Foreskin melanocyte (primary cell): ENCODE measurements at places on chromosomes 13 and 19.
A peak's percentile ranks its signal among the peaks of the same experiment; 100 is the strongest.

GRCh38 chr13:89822467-89822866 lies 1525.0 kb upstream of the MIR17HG start:
- DNase-seq: no peak

- no peak for DNase-seq
These were observed 8.1 kb downstream of the ERCC2 start for GRCh38 chr19:45362291-45362690.

GRCh38 chr19:14361824-14362223 lies 19.4 kb upstream of the ADGRE5 start:
- DNase-seq: no peak

DNA sequence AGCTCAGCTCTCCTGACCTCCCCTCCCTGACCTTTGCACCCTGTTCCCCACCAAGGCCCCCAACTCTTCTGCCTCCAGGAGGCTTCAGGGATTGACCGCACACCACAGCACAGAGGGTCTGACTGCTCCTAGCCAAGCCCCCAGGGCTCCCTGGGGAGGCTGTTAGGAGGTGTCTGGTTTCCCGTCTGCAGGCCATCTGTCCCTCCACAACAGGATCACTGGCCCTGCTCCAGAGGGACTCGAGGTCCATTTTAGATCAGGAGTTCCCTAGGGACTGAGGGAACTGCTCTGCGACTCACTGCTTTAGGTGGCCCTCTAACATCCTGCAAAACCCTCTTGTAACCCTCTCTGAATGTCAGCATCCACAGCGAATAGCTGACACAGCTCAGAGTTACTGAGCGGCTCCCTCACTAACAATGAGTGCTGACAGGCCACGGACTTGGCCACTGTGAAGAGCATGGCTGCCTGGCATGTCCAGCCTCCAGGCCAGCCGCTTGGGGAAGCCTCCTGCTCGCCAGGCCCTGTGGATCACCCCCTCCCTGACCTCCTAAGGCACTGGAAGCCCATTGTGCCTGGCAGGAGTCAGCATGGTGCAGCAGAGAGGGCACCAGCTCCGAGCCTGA lies 17.7 kb downstream of the GRIK5 start:
- DNase-seq: no peak

DNA sequence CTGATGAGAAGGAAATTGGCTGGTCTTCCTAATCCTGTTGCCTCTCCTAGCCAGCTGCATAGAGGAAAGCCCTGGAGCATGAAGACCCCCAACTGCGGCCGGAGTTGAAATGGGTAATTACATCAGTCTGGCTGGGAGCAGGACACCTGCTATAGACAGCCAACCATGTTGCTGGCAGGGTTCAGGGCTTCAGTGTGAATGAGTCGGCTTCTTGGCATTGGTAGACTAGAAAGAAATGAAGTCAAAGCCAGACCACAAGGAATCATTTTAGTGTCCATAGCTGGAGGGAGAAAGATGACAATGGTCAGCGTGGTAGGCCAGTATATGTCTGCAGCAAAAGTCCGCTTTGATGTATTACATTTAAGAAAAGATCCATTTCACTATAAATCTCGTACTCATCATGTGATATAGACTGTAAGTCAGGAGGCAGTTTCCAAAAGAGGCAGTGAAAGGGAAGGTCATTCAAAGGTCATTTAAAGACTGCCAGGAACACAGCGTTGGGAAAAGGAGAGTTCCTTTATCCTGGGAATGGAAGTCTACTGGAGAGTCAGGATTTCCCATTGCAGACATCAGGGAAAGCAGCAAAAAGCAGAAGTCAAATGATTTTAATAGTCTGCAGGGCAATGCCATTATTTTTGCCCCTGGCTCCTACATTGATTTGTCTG lies 262.7 kb downstream of the DNAJC15 start:
- peak; percentile 18 for DNase-seq

- no peak for DNase-seq
These were observed 2.4 kb upstream of the CTXN1 start for GRCh38 chr19:7928334-7928706.

DNA sequence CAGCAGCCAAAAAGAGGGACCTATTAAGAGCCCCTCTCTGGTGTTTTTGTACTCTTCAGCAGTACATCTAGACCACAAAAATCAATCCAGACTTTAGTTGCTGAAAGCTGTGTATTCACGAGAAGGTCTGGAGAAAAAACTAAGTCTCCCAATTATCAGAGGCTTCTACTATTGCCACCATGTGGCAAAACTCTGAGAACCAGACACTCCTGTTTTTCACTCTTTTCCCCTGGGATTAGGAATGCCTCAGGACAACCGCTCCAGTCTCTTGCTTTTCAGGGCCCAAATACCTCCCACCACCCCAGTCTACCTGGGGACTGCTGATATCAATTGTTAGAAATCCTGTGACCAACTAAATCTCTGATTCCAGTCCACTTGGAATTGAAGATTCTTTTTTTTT lies 30.1 kb upstream of the OBI1 start:
- no peak for DNase-seq

DNA sequence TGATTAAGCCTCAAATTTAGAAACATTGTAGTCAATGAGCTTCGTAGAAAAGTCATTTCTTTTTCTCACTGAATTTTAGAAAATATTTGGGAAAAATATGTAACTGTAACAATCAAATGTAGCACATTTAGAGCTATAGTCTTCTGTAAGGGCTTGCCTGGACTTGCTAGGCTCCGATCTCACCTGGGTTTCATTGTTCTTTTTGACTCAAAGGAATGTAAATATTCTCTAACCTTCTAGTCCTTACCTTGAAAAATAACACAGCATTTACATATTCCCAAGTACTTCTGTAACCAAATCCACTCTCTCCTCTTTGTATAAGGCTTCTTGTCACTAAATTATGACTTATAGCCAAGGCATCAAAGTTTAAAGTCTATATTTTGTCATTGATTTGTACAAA lies 2.9 kb upstream of the UFM1 start:
- DNase-seq: no peak

- no peak for DNase-seq
These were observed 23.5 kb downstream of the FAM187B start for GRCh38 chr19:35204799-35205732.

DNA sequence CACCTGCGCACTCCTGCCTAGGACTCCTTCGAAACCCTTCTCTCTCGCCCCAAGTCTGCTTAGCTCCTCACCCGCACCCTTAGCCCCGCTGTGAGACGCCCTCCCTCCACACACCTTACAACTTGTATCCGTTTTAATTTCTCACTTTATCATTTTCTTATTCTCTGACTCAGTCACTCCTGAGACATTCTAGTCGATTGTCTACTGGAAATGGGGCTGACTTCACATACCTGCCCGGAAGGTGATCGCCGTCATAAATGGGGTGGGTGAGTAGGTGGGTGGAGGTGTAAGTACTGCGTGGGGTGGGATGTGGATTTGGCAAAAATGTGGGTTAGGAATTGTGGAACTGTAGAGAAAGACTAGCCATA lies 714 bp downstream of the NDFIP2 start:
- DNase-seq: no peak

DNA sequence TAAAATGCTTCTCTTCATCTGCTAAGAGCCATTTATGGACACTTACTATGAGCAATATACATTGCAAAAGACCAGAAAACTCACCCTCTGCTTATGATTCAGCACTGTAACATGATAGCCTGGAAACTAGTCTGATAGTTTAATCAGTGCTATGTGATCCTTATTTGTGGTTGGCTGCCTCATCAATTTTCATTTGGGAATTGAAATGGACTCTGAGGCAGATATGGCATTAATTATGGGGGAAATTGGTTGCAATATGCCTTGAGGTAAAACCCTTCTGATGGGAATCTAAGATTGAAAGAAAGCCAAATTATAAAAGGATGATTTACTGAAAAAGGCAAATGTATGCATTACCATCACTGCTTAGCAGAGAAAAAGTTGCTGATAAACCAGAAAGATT lies 33.5 kb downstream of the FAM216B start:
- DNase-seq: no peak

GRCh38 chr13:47841151-47841550 lies 159.9 kb downstream of the SUCLA2 start:
- DNase-seq: no peak

DNA sequence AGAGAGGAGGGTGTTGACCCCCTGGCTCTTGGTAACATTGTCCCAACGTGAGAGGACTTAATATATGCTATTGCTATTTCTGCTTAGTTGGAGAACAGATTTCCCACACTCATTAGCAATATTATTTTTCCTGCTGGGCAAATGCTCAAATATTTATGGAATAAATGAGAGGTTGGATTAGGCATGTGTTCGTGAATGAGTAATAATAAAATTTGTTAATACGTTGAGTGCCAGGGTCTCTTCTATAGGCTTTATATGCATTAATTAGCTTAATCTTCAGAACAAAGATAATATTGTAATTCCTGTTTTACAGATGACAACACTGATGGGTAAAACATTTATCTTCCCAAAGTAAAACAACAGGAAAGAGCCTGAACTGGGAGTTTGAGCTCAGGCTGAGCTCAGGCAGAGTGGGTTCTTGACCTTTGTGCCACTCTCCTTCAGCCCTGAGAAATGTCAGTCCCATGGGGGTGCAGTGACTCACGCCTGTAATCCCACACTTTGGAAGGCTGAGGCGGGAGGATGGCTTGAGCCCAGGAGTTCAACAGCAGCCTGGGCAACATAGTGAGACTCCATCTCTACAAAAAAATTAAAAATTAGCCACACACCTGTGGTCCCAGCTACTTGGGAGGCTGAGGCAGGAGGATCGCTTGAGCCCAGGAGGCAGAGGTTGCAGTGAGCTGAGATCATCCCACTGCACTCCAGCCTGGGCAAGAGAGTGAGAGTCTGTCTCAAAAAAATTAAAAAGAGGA lies 1.2 kb downstream of the ZNF233 start:
- DNase-seq: no peak

DNA sequence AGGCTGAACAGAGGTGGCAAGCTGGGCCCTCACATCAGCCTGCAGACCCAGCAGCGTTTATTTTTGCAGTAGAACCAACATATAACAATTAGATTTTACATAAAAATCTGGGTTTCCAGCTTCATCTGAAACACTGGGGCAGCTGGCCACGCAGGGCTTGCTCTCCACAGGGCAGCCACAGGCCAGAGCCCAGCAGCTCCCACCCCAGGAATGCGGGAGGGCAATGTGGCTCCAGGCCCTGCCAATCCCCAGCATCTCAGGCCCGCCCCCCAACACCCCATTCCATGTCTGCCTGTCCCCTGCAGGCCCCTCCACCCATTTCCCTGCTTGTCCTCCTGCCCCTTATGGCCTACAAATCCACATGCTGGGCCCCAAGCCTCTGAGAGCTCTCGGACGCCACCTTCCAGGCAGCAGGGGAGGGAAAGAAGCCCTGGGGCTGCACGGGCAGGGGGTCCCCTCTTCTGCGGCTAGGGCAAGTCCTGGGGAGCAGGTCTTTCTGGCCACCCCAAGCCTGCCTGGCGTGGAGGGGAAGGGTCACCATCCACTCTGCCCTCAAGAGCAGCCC lies 15.0 kb upstream of the VSTM2B start:
- no peak for DNase-seq

DNA sequence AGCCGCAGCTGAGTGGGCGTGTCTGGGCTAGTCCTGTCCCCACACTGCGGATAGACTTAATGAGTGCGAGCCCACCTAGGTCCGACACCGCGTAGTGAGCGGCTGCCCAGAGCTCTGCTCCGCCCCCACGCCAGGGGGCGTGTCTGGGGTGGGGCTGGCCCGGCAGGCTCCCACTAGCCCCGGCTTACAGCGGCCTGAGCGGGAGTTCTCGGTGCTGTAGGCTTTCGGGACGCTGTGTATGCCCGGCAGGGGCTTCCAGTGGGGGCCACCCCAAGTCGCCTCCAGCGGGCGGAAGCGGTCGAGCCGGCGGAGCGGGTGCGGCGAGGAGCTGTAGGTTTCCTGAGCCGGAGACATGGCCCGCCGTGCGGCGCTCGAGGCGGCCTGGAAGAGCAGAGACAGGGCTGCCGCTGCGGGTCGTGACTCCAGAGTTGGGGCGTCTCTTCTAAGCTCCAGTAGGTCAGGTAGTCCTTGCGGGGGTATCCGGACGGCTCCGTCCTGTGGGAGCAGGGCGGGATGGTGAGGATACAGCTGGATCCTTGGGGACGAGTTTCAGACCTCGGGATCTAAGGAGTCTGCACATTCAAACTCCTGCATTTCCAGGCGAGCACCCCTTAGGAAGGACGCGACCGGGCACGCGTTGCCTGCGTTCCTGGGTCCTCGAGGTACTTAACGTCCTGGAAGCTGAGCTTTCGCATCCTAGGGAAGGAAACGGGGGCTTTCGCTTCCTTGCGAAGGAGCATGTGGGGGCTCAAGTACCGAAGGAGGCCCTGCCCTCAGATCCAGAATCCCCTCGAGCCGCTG lies 1.2 kb downstream of the CGB7 start:
- DNase-seq: peak; percentile 26

GRCh38 chr13:40697711-40698110 lies 31.3 kb upstream of the FOXO1 start:
- DNase-seq: no peak

DNA sequence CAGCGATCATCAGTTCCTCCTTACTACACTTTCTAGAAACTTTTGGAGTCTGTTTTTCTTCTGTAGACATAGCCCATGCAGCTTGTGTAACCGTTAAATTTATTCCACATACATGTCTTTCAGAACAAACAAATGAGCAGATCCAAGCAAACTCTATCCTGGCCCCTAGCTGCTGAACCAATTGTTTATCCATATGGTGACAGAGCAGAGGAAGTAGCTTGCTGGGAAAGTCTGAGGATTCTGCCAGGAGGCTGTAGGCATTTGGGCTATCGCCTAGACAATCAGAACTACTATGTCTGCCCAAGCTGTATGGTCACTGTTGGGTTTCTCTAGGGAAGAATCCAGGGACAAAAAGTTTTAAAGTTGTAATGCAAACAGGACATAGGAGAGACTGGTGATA lies 343.7 kb downstream of the SPRY2 start:
- DNase-seq: no peak

GRCh38 chr13:71249011-71249410 lies 618.0 kb downstream of the DACH1 start:
- no peak for DNase-seq

GRCh38 chr19:56088497-56089215 lies 32.4 kb downstream of the ZNF787 start:
- DNase-seq: no peak

DNA sequence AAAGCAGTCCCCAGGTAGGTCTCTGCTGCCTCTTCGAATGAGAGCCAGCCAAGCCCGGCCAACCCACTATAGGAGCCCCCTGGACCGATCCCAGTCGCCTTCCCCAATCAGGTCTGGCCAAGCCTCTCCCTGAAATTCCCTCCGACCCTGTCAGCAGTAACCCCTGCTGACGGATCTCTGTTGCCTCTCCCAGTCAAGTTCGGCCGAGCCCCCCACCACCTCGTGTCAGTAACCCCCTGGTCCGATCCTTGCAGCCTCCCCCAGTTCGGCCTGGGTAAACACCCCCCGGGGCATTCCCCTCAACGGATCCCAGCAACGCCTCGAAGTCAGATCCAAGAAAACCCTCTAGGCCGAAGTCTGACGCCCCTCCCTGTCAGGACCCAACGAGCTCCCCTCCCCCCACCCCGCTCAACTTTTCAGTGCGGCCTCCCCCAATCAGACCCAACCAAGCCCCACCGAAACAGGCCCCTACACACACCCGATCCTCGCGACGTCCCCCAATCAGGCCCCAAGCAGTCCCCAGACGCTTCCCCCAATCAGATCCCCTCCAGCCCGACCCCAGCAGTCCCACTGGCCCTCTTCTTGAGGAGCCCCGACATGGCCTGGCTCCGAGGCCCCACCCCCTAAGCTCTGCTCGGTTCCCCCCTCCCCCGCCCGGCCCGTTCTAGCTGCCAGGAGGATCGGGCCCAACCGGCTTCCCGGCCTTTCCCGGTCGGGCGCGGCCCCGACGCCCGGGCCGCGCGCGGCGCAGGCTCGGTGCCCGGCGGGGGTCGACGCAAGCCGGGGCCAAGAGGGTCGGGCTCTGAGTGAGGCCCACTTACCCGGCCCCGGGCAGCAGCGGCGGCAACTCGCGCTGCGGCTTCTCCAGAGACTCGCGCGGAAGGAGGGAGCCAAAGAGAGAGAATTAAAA lies 1.8 kb downstream of the TNPO2 start:
- DNase-seq: no peak
